K562 (cell line): ENCODE measurements at places on chromosomes 6 and 20.

DNA sequence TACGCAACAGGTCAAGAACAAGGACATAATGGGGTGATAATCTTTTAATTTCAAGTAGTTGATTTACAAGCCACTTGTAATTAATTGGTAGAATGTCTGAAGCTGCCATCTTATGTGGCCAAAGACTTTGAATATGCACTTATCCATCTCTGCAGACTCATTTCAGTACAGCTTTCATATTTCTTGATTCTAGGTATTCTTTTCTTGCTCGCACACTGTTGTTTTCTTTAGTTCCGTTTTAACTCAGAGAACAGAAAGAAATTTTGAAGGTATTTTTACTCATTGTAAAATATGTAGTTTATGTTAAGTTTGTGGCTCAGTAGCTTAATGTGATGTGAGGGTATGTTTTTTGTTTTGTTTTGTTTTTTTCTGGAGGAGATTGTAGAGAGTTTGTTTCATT, 73.9 kb downstream of the UBR2 start:
- no peaks in the 10 kb centered on the region for H3K27me3 ChIP-seq
- H3K27ac ChIP-seq: no peak overlapping the region
- H3K4me1 ChIP-seq: no peaks in the 10 kb centered on the region
- no peak overlapping the region for H3K4me3 ChIP-seq
- peaks cover 70% of the 10 kb centered on the region; the same call in 2 of the 3 replicates for H3K36me3 ChIP-seq

GRCh38 chr6:148192310-148192709, 150.3 kb upstream of the SASH1 start:
- peaks cover 7% of the 10 kb centered on the region; the same call in 1 of the 2 replicates for H3K27me3 ChIP-seq
- no peak overlapping the region for H3K4me3 ChIP-seq
- H3K4me1 ChIP-seq: no peaks in the 10 kb centered on the region
- no peak overlapping the region for H3K27ac ChIP-seq

- H3K4me1 ChIP-seq: peaks cover 20% of the 10 kb centered on the region
- H3K27ac ChIP-seq: peak overlapping the region; percentile 78; the same call in 2 of the 3 replicates
- peak overlapping the region; percentile 5; the same call in 1 of the 2 replicates for H3K4me3 ChIP-seq
These were observed 4.0 kb downstream of the RNF24 start for GRCh38 chr20:4011226-4011975.

- no peaks in the 10 kb centered on the region for H3K36me3 ChIP-seq
- no peak overlapping the region for H3K4me3 ChIP-seq
- no peak for DNase-seq
- peaks cover 7% of the 10 kb centered on the region for H3K27me3 ChIP-seq
These were observed 30.9 kb upstream of the NEDD9 start for GRCh38 chr6:11263291-11263775.

GRCh38 chr6:148620579-148621298, 126.1 kb upstream of the UST start:
- no peaks in the 10 kb centered on the region for H3K36me3 ChIP-seq
- no peaks in the 10 kb centered on the region for H3K4me1 ChIP-seq
- no peak for DNase-seq

- H3K36me3 ChIP-seq: peaks cover 33% of the 10 kb centered on the region; the same call in 2 of the 3 replicates
- no peaks in the 10 kb centered on the region for H3K4me1 ChIP-seq
- H3K27ac ChIP-seq: no peak overlapping the region
These were observed 15.4 kb upstream of the USP45 start for GRCh38 chr6:99530627-99531026.

GRCh38 chr6:144481527-144481926, 196.4 kb downstream of the UTRN start:
- no peaks in the 10 kb centered on the region for H3K27me3 ChIP-seq
- no peaks in the 10 kb centered on the region for H3K36me3 ChIP-seq
- no peak overlapping the region for H3K27ac ChIP-seq
- no peak for DNase-seq

- H3K27me3 ChIP-seq: 0 out of 3 replicates have a peak, but pooled peaks cover 2% of the 10 kb centered on the region
- peaks cover 21% of the 10 kb centered on the region for H3K4me1 ChIP-seq
- H3K4me3 ChIP-seq: peak overlapping the region; percentile 14; the same call in 1 of the 2 replicates
- peak; percentile 71 for DNase-seq
- H3K27ac ChIP-seq: no peak overlapping the region
- no peaks in the 10 kb centered on the region for H3K36me3 ChIP-seq
These were observed 691.8 kb downstream of the QKI start for GRCh38 chr6:164106345-164106769.

GRCh38 chr6:44245391-44245911, 1.4 kb upstream of the HSP90AB1 start:
- peaks cover 28% of the 10 kb centered on the region for H3K4me1 ChIP-seq
- no peaks in the 10 kb centered on the region for H3K27me3 ChIP-seq
- no peak for DNase-seq

DNA sequence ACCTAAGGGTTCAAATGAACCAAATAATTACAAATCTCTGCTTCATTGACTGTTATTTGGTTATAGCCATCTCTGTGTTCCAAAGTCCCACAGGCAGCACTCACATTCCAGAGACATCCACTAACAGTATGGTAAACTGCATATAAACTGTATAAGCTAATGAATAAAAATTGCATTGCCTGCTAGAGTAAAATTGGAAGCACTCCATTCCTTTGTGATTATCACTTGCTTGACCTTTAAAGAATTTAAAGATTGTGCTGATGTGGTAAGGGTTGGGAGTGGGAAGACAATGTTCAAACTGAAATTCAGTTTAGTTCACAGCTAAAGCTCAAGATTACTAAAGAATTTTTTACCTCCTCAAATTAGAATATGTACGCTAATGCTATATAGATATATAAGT, 31.0 kb upstream of the OSTM1 start:
- no peak overlapping the region for H3K27ac ChIP-seq
- DNase-seq: no peak
- H3K4me3 ChIP-seq: no peak overlapping the region
- no peaks in the 10 kb centered on the region for H3K36me3 ChIP-seq
- peaks cover 5% of the 10 kb centered on the region; the same call in 1 of the 3 replicates for H3K27me3 ChIP-seq

DNA sequence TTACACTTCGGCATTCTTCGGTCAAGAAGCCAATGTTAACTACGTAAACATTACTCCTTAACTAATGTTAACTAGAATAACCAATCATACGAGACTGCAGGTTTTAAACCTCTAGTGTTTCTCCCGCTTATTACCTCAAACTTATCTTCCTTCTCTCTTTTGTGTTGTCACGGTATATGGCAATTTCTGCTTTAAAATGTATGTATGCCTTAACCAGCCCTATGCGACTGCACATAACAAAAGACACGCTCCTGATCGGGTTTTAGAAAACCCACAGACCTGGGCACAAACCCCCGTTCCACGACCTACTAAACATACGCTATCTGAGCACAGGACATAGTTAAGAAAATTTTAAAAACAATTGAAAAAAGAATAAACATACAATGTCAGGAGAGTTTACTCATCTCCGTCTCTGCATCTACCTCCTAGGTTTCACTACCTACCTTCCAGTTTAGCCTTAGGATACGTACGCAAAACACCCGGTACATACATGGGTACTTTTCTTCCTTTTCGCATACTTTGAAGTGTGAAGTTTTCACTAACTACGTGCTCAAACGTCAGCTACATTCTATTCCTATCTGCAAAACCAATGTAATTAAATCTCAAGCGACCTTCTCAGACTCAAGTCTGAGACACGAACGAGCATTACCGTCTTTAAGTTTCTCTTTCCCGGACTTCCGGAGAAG, 1.1 kb downstream of the CD164 start:
- peaks cover 50% of the 10 kb centered on the region for H3K36me3 ChIP-seq
- peak overlapping the region; percentile 83 for H3K4me3 ChIP-seq
- no peak for DNase-seq
- H3K27me3 ChIP-seq: no peaks in the 10 kb centered on the region
- peaks cover 26% of the 10 kb centered on the region for H3K4me1 ChIP-seq
- H3K27ac ChIP-seq: peak overlapping the region; percentile 99

DNA sequence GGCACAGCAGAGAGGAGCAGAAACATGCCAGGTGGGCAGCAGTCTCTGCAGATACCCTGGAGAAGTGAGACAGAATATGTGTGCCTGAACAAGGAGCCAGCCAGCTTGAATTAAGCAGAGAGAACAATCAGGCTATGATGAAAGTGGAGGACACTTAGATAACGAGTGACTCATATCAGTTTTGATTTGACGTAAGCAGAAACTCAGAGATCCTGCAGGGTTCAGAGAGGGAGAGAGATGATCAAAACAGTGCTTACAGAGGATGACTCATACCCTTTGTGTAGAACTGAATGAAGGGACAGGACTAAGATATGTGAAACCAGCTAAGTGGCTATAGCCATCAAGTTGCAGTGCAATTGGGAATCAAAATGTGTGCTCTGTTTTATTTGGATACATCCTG, 300.7 kb downstream of the TENT5A start:
- no peak overlapping the region for H3K4me3 ChIP-seq
- H3K27me3 ChIP-seq: no peaks in the 10 kb centered on the region
- H3K36me3 ChIP-seq: no peaks in the 10 kb centered on the region
- H3K27ac ChIP-seq: no peak overlapping the region
- no peak for DNase-seq

DNA sequence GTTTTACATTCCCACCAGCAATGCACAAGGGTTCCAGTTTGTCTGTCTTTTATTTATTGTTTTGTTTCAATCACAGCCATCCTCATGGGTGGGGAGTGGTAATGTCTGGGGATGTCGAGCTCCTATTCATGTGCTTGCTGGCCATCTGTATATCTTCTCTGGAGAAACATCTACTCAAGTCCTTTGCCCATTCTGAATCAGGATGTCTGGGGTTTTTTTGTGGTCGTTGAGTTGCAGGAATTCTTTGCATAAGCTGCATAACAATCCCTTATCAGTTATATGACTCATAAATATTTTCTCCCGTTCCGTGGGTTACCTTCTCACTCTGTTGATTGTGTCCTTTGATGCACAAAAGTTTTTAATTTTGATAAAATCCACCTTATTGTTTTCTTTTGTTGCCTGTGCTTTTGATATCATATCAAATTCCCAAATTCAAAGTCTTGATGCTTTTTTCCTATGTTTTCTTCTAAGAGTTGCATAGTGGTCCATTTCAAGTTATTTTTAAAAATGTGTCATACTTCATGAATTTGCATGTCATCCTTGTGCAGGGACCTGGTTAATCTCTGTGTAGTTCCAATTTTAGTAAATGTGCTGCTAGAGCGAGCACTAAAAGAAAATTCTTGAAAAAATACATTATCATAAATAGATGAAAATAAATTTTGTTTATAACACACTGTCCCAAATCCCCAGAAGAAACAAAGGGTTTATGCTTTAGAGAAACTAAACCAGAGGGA, 54.9 kb upstream of the PDE10A start:
- DNase-seq: no peak
- peaks cover 11% of the 10 kb centered on the region for H3K27me3 ChIP-seq
- no peak overlapping the region for H3K27ac ChIP-seq
- no peak overlapping the region for H3K4me3 ChIP-seq
- no peaks in the 10 kb centered on the region for H3K36me3 ChIP-seq
